ENCODE measurements at places on chromosomes 7 and 10.

DNA sequence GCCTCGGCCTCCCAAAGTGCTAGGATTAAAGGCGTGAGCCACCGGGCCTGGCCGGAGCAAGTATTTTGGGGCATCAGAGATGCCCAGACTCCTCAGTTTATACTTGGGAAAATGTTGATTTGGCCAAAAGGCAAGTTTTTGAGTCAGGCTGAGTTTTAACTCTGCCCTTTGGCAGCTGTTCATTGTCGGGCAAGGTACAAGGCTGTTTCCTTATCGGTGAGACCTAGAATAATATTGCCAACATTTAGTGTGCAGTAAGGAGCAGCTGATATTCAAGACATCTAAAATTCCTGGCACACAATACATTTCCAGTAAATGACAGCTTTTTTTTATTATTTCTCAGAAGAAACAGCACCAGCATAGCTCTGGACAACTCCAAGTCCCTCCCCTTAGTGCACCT lies 147.6 kb upstream of the C7orf33 start:
- no peak for DNase-seq

DNA sequence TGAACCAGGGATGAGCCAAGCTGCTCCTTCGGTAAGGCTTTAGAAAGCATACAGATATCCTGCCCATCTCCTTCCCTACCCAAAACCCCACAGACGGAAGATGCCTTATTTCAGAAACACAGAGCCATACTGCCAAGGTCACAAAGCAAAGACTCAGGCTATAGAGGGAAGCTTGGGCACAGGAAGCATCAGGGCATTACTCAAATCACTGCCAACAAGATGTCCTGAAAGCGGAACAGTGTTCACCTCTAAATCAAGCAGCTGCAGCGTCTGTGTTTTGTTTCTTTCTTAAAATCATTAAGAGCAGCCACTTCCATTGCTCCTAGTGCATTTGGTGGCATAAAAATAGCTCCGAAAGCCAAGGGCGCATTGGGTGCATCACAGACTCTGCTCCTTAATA lies 307.3 kb downstream of the SORCS1 start:
- no peak for DNase-seq

DNA sequence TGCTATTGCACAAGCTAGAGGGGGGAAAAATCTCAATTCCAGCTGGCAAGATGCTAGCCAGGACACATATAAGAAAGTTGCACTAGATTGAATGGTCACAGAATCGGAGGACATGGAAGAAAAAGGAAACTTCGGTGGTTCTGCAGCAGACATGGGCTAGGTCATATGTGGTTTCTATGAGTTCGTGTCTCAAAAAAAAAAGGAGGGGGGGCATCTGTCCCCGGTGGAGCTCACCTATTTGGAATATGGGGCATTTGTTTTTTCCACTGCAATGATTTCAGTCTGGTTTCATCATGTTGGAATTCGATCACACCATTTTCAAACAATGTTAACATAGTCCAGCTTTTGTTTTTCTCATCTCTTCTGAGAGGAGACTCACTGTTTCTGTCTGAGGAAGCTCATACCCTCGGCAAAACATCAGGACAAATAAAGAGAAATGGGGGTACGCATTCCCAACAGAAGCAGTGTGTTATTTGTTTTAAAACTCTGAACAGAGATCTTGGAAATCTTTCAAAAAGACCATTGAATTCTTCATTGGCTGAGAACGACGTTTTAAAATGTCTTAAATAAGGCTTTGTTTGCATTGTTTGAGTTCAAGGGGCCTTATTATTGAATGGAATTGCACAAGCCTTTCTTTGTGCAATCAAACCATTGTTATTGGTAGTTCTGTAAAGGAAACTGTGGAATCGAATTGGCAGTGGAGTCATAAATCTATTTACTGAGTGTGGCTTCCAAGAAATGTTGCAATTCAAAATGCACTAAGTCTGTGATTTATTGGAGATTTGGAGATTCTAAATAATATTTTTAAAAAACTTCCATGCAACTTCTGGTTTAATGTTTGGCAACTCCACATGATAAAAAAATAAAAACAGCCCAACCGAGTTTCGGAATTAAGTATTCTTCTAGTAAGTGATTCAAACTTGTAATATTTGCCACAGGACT lies 173.2 kb downstream of the RTKN2 start:
- DNase-seq = no peak

DNA sequence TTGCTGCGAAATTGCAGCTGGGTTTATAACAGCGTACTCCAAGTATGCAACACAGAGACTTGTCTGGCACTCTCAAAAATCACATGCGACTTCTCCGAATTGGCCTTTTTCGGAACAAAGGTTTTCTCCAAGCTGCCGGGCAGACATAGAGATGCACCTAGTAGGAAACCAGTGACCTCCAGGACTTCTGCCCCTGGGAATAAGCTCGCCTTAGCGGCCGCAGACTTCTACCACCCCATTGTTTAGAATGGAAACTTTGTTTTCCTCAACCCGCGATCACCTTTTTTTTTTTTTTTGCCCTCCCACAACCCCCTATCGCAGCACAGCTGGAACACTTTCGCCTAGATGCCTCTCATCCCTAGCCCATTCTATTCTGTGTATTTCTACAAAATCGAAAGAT lies 4.9 kb upstream of the HOXA10 start:
- DNase-seq = no peak

DNA sequence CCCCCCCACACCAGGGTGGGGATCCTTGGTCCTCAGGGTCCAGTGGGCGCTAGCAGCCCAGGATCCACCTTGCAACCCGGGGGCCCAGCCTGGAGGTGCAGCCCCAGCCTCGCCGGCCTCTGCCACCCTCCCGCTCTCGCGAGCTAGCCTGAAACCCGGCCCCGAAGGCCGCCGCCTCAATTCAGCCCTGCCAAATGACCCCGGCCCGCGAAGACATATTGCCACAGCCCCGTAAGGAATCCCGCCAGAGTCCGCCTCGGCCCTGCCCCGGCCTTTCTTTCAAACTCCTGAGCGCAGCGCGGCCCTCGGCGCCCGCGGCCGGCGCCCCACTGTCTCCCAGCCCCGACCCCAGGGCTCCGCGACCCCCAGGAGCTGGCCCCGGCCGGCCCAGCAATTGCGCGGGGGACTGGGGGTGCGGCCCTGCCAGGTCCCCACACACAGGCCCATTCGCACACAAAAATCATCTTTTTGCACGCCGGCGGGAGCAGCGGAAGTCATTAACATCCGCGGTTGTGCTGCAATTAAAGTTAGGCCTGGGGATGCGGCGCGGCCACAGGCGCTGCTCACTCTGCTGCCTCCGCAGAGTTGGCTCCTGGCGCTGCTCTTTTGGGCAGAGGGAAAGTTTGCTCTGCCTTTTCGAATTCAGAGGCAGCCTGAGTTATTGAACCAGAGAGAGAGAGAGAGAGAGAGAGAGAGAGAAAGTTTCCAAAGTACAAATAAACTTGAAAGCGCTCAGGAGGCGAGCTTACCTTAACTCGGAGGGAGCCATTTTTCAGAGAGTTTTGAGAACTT lies 4.0 kb downstream of the HOXA5 start:
- no peak for DNase-seq

DNA sequence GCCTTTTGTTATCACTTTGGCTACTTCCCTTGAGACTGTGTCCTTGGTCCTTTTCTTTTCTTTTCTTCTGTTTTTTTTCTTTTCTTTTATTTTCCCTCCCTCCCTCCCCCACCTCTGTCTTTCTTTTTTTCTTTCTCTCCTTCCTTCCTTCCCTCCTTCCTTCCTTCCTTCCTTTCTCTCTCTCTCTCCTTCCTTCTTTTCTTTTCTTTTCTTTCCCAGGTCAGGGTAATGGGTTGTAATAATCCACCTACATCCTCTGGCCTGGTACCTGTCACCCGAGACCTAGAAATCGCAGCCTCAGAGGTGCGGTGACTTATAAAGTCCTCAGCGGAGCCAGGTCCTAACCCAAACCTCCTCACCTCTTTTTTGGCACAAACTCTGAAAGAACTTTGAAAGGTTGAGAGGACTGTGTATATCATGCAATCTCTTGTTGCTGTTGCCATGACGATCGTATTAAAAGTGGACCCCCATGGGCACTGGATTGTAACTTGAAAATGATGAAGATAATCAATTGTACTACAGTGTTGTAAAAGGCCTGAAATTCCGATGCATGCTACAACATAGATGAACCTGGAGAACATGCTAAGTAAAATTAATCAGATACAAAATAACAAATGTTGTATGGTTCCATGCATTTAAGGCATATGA lies 140.7 kb upstream of the AGK start:
- no peak for DNase-seq

GRCh38 chr7:26397332-26397731 lies 105.7 kb downstream of the SNX10 start:
- no peak for DNase-seq

GRCh38 chr7:27709137-27710075 lies 30.6 kb upstream of the TAX1BP1 start:
- peak; percentile 39 for DNase-seq

GRCh38 chr7:22610951-22611757 lies 111.2 kb upstream of the STEAP1B start:
- no peak for DNase-seq

GRCh38 chr7:155422151-155422550 lies 35.8 kb upstream of the EN2 start:
- no peak for DNase-seq

DNA sequence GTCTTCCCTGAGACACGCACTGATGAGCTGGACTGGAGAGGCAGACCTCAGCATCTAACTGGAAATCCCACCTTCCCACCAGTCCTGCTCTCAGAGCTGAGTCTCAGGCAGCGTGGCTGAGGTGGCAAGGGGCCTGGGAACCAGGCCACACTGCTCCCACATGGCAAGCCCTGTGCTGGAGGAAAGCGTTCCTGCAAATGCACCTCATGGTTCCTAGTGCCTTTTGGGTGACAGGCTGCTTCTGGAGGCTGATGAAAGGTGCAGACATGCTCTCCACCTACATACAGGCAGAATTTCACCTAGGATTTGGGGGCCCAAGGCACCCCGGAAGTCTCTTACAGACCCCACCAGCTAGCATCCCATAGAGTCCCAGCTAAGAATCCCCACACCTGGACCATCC lies 432.9 kb upstream of the FOXK1 start:
- no peak for DNase-seq

- DNase-seq = no peak
Observed at GRCh38 chr7:51029131-51029530, 246.4 kb upstream of the GRB10 start.

DNA sequence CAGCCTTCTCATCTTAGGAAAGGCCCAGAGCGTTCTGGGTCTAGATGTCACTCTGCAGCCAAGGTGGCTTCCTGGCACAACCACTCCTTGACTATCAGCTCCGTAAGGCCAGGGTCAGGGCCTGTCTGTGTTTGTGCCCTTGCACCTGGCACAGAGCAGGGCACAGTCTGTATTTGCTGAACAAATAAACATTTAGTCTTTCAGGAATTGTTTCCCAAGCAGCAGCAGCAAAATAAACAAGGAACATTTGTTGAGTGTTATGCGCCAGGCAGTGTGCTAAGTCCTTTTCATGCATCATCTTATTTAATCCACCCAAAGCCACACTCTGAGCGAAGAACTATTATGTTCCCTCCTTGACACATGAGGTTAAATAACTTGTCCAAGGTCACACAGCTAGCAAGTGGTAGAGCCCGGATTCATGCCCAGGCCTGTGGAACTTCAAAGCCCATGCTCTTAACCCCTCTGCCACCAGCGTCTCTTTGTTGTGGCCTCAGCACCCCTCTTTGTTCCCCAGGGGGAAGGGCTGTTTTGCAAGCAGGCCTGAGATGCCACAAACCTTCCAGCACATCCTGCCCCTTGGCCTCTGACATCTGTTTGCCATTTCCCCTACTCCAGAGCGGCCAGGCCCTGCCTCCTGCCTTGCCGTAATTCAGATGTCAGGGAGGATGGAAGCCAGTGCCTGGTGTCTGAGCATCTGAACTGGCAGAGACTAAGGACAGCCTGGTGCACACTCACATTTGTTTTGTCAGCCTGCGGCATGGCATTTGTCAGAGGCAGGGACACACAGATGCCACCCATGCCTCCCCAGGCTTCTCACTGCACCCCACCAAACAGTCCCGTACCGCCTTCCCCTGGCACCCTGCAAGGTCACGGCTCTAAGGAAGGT lies 325.8 kb upstream of the ZMIZ1 start:
- DNase-seq = no peak

DNA sequence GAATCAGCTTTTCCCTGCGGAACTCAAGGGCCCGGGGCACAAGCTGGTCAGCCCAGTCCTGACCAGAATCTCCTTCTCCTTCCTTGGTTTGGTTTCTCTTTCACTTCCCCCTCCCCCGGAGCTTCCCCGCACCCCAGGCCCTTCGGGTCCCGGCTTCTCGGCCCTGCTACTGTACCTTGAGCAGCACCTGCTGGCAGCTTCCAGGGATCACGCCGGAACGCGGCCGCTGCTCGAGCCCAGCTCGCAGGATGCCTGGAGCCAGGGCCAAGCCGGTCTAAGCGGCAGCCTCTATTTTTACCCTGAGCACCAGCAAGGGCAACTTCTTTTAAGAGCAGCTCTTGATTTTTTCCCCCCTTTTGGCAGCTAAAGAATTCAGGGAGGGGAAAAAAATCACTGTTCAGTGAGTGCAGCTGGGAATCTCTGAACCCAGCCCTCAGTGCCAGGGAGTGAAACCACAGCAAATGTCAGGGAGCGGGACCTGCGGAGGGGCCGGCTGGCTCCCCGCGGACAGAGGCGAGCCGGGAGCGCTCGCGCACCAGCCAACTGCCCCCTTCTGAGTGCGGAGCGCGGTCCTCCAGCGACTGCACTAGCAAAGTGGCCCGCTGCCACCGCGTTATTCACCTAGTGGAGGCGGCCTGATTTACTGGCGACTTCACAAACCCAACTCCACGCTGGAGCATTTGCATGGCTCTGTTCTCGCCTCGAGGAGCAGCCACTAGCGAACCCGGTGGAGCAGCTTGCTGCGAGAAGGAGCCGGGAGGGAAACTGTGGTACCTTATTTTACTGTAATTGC lies 2.4 kb upstream of the INHBA start:
- peak; percentile 39 for DNase-seq

DNA sequence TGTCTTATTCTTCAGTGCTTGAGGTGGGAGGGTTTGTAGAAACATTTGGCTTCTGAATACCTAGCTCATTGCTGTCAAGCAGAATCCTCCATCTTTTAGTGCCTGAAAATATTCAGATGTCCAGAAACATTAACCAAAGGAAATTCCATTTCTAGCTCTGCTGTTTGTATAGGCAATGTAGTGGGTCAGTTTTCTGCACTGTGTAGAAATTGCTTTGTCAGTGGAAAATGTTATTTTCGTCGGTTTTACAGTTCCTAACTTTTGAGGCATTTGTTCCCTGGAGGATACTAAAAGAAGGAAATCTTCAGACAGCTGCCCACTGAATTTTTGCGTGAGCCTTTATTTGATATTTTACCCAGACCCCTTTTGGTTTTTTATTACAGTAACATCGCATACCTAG lies 143.4 kb downstream of the TPST1 start:
- DNase-seq = no peak

- no peak for DNase-seq
Observed at GRCh38 chr7:96833676-96834453, 124.2 kb upstream of the SEM1 start.

- DNase-seq = no peak
Observed at GRCh38 chr10:62426600-62426999, 52.4 kb downstream of the ZNF365 start.

DNA sequence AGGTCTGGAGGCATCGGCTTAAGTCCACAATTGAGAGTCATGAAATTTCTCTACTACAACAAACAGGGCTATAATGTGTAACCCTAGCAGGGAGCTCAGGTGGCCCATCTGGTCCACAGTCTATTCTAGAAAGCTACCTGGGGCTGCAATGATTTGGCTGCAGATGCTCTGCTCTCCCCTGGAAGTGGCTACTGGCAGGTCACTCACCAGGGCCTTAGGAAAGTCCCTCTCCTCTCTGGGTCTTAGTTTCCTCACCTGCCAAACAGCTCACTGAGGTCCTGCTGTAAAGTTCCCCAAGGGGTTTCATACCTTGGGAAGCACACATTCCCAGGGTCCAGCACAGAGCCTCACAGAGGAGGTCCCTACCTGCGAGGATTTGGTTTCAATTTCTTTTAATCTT lies 2.5 kb downstream of the IGFBP3 start:
- DNase-seq = no peak

GRCh38 chr10:73863039-73863817 lies 11.1 kb downstream of the CAMK2G start:
- DNase-seq = no peak

Data from hematopoietic multipotent progenitor cell treated with erythropoietin and hydrocortisone succinate and interleukin-3 and kit ligand, for 8 days (in vitro differentiated cells).